ENCODE measurements at places on chromosomes 3 and 15. TPM values are rescaled to one million over a fixed set of nuclear protein-coding genes. Genes with fewer than 3 reads are reported as not detected.

Gene SMAD6
- 9.4 TPM for total RNA-seq

Gene FYCO1
- total RNA-seq, result 21.7 TPM

Gene GABPB1
- 13.6 TPM for total RNA-seq

Gene HACD2
- total RNA-seq, result 61.2 TPM

Gene TKT
- total RNA-seq, result 315 TPM

Gene PLSCR4
- 20.1 TPM for total RNA-seq

Gene AGBL1
- total RNA-seq, result 0.24 TPM

Gene THRB
- total RNA-seq, result 27.6 TPM

Gene NRROS
- total RNA-seq, result 2.1 TPM

Gene TSEN2
- total RNA-seq, result 21.1 TPM

Gene WDR72
- total RNA-seq, result 0.42 TPM

Gene DLG1
- total RNA-seq, result 124 TPM

Gene ACTC1
- 4.9 TPM for total RNA-seq

Gene H1-8
- total RNA-seq, result not detected

Gene MKRN3
- total RNA-seq, result 1.0 TPM

Gene CDCP1
- total RNA-seq, result 107 TPM

Gene SAMD7
- total RNA-seq, result not detected
